Dorsolateral prefrontal cortex (tissue), 122 donors: ENCODE measurements at places on chromosomes 2 and 18. TPM values are rescaled to one million over a fixed set of nuclear protein-coding genes. Genes with fewer than 3 reads are reported as not detected.

LAMA3 gene
- 5.3 TPM for total RNA-seq

- DNase-seq: no peak
Observed at GRCh38 chr2:8643250-8643995, 38.4 kb upstream of the ID2 start.

CFAP221 gene
- 32.9 TPM for total RNA-seq

DNA sequence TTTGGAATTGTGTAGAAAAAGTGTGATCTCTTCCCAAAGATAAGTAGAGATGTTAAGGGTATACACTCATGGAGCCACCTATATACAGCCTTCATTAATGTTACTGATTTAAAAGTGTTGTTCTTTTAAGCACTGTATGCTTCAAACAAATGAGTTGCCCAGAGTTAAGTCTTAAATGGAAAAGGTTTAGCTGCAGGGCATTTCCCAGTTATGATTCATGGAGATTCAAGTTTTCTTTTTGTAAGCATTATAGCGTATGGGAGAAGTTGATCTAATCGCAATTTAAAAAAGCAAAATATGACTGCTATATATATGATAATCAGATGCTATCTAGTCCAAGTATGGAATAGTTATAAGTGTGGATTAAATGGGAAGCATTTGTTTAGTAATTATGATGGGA lies 4.8 kb downstream of the PDK1 start:
- DNase-seq: no peak

DNA sequence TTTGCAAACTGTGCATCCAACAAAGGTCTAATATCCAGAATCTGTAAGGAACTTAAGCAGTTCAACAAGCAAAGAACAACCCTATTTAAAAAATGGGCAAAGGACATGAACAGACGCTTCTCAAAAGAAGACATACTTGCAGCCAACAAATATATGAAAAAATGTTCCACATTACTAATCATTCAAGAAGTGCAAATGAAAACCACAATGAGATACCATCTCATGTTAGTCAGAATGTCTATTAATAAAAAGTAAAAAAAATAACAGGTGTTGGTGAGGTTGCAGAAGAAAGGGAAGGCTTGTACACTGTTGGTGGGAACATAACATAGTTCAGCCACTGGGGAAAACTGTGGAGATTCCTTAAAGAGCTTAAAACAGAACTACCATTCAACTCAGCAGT lies 126.2 kb downstream of the NAT8 start:
- DNase-seq: no peak

GRCh38 chr2:239650674-239651073 lies 249.9 kb upstream of the HDAC4 start:
- DNase-seq: no peak
